ENCODE measurements at places on chromosomes 13 and 19.

DNA sequence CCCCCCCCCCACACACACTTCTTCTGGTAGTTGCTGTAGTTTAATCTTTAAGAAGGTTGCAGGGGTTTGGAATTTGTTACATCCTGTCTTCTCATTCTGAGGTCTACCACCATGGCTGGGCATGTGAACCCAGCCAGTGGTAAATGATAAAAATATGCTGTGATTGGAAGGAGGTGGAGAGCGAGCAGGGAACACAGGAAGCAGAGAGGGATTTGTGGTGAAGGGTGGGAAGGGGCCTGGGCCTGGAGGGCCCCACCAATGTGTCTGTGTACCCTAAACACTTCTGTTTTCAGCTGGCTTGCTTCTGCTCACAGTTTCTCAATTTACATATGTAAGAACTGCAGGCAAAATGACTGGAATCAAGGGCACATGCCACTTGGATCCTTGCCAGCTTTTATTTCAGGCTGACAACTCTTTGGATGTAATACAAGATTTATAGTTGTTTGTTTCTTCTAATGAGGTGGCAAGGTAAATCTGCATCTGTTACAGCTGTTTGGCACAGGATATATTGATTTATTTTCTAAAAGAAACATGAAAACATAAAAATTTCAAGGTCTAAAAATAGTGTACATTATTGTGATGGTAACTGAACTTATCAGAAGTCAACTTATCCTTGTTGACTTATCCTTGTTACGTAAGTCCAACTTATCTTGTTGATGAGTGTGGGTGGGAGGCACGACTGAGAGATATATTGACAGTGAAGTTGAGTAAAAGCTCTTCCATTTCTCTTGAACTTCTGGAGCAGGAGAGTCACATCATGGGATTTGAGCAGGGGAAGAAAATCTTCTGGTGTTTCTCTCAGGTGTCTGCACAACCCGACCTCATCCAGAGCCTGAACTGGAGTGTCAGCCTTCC is 313.2 kb downstream of the SHISA2 start:
- no peak for DNase-seq

GRCh38 chr19:11699931-11700794 is 38.6 kb downstream of the ZNF823 start:
- DNase-seq: peak; percentile 7

GRCh38 chr19:38905620-38906019 is 5.9 kb downstream of the NFKBIB start:
- no peak for DNase-seq

- DNase-seq: no peak
Observed at GRCh38 chr13:71864986-71865873, 1.8 kb downstream of the DACH1 start.

- DNase-seq: no peak
Observed at GRCh38 chr19:39408392-39409207, 2.0 kb downstream of the ZFP36 start.
